ENCODE measurements at places on chromosomes 1 and 21.

DNA sequence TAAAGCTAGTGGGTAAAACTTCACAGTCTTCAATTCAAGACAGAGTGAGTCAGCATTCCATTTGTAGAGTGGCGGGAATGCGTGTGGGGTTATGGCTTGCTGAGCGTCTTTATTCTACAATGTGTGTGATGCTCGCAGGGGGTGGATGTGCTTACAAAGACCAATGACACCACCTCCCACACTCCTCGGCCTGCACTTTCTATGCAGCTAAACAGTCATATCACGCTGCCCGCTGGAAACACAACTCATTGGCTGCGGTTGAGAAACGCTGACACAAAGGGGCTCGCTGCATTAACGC lies 298.5 kb downstream of the PCP4 start:
- DNase-seq = no peak

DNA sequence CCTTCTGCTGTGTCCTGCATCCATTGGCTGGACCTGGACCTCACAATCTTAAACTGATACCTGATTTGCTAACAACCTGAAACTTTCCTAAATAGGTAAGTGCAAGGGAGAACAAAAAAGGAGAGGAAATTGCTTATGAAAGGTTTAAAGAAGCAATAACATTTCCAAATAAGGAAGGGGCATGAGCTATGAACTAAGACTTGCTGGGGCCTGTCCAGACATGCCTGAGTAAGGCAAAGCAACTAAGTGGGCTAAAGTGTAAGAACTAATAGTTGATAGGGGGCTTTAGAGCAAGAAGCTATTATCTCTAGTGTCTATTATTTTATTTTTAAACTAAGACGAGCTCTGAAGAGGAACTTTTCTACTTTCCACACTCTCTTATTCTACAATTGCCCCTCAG lies 11.6 kb downstream of the JMJD4 start:
- no peak for DNase-seq

- no peak for DNase-seq
Measured at GRCh38 chr1:195941314-195941713, 666.9 kb downstream of the KCNT2 start.

DNA sequence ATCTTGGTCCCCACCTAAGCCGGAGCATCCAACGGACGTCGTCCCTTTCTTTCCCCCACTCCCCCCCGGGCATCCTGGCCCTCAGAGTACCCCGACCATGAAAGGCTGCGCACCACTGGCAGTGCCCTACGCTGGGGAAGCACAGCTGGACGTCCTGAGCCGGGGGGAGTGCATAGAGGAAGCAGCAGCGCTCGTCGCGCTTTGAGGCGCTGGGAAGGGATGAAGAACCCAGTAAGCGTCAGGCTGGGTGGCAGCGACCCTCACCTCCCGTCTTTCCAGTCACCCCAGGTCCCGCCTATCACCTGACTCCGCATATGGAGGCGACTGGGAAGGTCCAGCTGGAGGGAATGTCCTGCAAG lies 5.7 kb downstream of the MAP3K6 start:
- DNase-seq = no peak

DNA sequence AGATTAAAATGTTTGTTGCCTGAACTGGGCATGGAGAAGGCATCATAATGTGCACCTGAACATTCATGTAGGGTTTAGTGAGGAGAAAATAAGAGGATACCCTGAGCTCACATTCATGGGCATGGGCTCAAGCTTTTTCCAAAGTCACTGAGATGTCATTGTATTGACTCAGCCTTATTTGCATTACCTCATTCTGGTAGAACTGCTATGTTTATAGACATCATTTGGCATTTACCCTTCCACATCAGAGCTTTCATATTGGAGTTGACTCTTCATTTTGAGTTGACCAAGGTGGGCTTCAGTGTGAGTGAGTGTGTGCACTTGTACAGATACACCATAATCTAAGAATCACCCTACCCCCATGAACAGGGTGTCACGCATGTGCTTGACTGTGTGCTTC lies 143.2 kb downstream of the PBX1 start:
- DNase-seq = no peak

GRCh38 chr1:5686195-5686594 lies 306.0 kb downstream of the NPHP4 start:
- DNase-seq = no peak

DNA sequence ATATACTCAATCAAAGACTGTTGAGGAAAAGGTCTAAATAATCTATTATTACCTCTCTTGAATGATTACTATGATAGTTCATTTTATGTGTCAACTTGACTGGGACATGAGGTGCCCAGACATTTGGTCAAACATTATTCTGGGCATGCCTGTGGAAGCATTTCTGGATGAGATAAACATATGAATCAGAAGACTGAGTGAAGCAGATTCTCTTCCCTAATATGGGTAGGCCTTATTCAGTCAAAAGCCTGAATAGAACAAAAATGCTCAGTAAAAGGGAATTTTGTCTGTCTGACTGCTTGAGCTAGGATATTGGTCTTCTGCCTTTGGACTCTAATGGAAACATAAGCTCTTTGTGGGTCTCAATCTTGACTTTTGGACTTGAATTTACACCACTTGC lies 73.3 kb upstream of the SOX13 start:
- no peak for DNase-seq

DNA sequence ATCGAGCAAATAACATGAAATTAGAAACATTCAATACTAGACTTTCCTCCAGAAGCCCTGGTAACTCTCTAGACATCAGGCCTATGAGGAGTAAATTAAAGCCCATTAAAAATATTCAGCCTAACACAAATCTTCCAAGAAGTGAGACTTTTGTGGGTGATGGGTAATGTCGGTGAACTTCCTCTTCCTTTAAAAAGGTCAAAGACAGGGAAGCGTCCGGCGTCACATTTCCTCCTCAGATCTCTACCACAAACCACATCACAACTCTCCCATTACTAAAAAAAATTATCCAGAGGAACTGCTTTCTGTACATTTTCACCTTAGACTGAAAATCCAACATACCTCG lies 1.4 kb downstream of the EIF4G3 start:
- DNase-seq = peak; percentile 88

DNA sequence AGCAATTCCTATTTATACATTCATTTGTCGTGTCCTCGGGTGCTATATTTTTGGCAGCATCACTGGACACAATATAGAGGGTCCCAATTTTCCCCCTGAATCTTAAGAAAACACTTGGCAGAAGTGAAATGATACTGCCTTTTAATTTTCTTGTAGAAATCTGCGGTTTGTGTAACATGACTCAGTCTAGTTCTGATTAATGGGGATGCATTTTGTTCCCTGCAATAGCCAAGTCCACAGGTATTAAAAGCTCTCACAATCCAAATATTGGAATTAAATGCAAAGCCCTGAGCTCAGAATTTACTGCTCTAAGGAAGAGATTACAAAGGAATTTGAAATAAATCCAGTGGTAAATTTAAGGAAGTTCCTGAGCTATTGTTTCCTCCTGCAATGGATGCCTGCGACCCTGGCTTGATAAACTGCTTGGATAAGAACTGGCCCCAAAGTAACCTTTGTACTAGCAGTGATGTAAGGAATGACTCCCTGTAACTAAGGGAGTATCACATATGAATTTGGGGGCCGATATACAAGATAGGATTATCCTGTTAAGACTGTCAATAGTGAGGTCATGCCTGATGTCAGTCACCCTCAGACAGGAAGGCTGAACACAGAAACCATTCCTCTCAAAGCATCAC lies 349.7 kb upstream of the C1orf87 start:
- DNase-seq = no peak

DNA sequence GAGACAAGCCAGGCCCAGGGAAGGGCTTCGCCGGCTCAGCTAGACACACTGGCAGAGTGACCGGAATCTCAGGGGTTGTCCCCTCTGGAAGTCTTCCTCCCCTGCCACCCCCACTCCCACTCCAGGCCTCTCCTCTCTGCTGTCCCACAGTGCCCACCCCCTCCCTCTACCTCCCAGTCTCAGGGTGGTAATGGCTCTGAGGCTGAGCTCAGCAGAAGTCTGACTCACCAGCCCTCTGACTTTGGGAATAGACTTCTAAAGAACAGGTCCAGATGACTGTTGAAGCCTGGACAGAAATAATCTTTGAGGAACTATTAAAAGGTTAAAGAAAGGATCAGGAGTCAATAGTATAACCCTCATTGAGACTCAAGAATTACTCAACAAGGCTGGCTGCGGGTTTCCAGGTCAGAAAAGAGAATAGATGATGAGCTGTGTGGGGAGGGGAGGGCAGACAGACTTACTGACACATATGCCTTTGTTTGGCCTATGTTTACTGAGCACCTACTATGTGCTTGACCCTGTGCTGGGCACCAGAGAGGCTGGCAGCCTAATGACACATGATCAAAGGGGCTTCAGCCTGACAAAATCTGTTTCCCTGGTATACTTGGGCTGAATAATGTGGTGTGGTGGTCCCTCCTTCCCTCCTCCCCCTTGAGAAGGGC lies 8.2 kb downstream of the HCRTR1 start:
- DNase-seq = peak; percentile 53

DNA sequence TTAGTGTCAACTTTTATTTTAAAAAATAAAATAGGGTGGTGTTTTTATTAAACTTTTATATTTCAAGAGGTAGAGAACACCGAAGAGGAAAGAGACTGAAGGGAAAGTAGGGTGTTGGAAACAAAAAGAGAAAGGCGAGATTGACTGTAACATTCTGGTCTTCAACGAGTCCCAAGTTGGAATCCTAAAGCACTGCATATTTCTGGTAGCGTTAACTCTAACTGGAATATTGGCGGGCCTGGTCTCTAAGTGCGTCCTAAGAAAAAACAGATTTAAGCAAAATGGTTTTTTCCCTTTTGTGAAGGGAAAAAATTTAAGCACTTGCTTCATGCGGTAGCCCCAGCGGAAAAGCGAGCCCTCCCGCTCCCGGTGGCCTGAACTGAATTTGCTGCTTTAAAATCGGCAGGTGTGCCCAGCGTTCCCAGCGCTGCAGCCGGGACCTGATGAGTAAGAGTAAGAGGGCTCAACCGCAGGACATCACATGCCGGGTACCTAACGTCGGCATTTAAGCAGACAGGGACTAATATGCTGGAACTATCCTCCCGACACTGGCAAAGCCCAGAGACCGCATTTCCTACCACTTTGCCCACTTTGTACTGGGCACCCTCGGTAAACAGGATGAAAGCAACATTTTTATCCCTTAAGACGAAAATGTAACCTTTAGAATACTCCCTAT lies 30.5 kb upstream of the NFIA start:
- DNase-seq = no peak

GRCh38 chr1:220797553-220797952 lies 10.8 kb downstream of the MTARC1 start:
- no peak for DNase-seq

DNA sequence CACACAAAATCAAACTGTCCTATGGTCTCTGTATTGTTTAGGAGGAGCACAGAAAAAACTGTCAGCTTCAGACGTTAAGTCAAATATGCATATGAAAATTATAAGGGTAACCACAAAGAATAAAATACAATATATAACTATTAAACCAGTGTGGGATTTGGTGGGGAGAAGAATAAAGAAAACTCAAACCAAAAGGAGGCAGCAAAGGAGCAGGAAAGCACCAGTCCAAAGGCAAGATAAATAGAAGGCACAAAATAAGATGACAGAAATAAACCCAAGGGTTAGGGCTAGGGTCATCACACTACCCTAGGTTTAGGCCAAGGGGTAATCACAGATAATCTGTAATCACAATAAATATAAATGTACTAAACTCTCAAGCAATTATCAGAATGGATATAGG lies 32.8 kb downstream of the DLGAP3 start:
- DNase-seq = no peak

- no peak for DNase-seq
Measured at GRCh38 chr1:13628711-13629110, 45.1 kb downstream of the PDPN start.

DNA sequence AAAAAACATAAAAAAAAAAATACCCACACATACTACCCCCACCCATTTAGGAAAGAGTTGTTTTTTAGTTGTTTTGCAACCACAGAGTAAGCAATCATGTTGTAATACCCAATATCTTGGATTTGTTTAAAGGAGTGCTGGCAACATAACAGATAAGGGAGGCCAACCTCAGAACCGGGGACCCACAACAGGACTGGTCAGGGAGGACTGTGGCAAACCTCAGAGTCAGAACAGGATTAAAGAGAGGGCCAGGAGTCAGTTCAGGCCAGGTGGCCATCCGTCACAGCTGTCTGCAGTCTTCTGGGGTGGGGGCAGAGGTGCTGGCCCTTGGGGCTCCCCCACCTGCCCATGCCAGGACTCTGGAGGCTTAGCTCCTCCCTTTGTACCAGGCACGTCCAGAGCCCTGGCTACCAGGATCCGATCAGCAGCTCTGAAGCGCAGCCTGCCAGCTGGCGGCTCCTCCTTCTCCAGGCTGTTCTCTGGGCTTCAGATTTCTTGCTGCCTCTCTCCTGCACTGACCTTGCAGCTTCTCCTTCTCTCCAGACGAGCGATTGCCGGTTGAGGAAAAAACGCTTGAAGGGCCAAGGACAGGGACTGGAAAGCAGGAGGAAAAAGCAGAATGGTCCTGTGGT lies 7.9 kb downstream of the H6PD start:
- DNase-seq = no peak

- no peak for DNase-seq
Measured at GRCh38 chr1:11475748-11476147, 3.2 kb upstream of the DISP3 start.

DNA sequence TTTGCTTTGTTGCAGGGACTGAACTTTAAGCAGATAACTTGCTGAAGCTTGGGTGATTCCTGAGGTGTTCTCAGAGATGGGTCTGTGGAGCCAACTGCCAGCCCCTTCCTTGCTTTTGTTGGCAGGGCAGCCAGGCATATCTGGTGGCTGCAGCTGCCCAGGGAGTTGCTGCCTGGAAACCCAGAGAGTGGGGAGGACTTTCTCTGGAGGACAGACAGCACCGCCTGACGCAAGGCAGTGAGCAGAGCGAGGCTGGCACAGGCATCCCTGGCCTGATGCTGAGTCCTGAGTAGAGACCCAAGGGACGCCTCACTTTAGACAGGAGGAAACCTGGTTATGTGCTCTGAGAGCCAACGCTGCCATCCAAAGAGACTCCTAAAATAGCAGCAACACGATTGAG lies 9.8 kb upstream of the OLFML2B start:
- no peak for DNase-seq

DNA sequence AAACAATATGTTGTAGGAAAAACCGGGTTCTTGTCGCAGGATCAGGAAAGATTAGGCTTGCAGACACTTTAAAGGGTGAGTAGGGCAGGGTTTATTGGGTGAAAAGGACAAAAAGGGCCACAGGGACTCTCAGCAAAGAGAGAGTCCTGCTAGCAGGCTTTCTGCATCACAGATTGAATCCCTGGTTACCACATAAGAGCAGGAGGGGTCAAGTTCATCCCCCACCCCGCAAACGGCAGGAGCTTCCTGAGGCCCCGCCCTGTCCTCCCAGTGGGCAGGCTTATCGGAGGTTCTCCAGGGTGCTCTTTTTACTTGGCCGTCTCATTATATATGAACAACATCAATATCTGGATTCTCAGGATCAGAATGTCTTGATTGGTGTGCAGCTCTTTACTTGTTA lies 47.7 kb downstream of the SYCP1 start:
- DNase-seq = no peak
